ENCODE measurements at places on chromosomes 3 and 15.

DNA sequence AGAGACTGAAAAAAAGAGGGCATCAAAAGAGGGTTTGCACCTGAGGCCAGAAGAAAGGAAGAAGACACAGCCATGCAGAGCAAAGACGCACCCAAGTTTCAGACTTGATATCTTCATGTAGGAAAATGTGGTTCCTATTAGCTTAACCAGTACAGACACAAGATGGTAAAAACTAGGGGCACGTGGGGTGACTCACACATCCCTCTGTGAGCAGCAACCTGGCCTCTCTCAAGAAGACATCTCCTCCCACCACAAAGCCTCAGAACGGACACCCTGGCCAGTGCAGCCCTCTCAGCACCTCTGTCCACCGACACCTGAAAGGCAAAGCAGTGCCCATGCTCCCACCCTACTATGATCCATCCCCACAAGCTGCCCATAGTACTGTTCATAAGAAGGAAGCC, 33.3 kb downstream of the GLB1 start:
- no peak for DNase-seq

DNA sequence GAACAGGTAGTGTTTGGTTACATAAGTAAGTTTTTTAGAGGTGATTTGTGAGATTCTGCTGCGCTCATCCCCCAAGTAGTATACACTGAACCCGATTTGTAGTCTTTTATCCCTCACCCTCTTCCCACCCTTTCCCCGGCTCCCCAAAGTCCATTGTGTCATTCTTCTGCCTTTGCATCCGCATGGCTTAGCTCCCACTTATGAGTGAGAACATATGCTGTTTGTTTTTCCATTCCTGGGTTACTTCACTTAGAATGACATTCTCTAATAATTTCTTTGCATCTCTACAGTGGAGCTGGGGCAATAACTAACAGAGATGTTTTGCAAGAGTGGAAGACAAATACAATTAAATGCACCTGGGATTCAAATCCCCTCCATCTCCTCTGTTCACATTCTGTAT, 93.2 kb downstream of the TP63 start:
- no peak for DNase-seq

GRCh38 chr15:94453227-94453988, 222.0 kb downstream of the MCTP2 start:
- no peak for DNase-seq

- DNase-seq: no peak
Measured at GRCh38 chr3:141081141-141081795, 30.1 kb downstream of the SPSB4 start.

DNA sequence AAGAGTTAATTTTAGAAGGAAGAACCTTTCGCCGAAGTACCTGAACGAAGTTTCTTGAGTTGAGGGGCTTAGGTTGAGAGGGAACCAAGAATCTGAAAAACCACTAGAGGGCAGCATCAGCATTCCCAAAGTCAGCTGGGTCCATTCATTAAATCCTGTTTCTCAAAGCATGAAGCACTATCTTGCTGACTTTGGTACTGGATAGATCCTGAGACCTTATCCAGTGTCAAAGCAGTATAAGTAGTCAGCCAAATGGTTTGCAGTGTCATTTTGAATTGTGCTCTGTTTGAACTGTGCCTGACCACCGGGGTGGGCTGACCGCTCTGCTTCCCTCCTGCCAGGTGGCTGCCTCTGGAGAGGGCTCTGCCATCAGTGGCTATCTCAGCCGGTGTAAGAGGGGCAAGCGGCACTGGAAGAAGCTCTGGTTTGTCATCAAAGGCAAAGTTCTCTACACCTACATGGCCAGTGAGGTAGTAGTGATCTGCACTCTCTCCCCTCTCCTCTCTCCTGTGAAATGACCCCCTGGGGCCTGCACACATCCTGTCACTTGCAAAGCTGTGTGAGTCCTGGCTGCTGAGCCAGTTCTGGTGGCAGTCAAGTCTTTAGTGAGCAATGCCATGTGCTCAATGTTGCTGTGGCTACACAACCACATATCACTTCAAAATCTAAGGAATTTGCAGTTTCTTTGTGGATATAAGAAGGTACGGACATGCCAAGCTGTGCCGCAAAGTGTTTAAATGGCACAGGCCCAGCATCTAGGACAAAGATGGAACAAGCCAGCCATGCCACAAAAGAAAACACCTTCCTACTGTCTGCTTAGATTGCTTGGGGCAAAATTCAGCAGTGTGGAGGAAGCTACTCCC, 21.4 kb upstream of the NR2C2 start:
- DNase-seq: no peak

GRCh38 chr15:29690765-29691475, 131.3 kb downstream of the TJP1 start:
- DNase-seq: no peak

DNA sequence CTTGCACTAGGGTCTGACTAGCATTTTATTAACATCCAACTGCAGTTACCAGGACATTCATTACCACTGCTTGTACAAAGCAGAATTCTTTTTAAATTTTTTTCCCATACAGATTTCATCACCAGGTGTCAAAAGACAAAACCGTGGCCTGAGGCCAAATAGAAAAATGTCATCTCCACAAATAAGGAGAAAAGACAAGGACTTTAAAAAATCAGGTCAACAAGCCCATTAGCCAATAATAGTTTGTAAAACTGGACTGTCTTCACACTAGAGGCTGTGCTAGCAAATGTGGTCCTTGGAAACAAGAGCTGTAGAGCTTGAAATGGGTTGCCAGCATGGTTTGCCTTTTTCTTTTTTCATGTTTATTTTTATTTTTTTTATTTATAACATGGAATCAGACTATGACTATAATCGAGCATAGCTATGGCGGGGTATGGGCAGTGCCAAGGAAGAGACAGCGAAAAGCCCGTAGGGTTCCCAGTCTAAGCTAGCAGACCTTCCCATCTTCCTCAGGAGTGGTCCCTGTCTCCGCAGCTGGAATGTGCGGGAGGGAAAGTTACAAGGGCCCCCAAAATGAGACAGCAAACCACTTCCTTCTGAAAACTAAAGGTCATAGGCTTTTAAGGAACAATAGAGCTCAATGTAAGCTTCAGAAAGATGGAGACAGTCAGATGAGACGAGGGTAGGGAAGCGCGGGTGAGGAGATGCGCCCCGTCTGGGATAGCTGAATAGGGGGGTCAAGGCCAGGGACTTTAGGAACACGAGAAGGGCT, 1.5 kb downstream of the PTPN9 start:
- no peak for DNase-seq

GRCh38 chr3:74862476-74862875, 248.0 kb upstream of the CNTN3 start:
- DNase-seq: no peak
